ENCODE measurements at places on chromosomes 5 and 9.

DNA sequence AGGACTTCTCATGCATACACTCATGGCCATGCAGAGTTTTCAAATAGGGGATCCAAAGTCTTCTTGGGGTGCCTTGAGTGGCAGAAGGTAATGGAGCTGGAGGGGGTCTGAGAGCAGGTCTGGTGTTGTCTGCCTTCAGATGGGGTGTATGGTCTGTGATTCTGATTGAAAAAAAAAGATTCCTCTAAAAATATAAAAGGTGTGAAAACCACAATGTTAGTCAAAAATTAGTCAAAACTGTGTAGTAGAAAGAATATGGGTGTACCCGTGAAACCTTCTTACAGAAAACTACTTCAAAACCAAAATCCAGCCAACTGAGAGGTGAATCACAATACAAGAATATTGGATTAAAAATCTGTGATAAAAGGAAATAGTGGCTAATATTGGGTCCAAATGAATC lies 20.1 kb downstream of the DOCK2 start:
- no peak for DNase-seq

- DNase-seq, result no peak
Measured at GRCh38 chr5:135576075-135576599, 2.7 kb downstream of the CXCL14 start.

GRCh38 chr9:116635908-116636307 lies 51.2 kb upstream of the TRIM32 start:
- no peak for DNase-seq

GRCh38 chr9:35940458-35941407 lies 17.2 kb downstream of the OR2S2 start:
- DNase-seq, result no peak

- DNase-seq, result no peak
Measured at GRCh38 chr5:22319798-22320197, 533.3 kb downstream of the CDH12 start.

DNA sequence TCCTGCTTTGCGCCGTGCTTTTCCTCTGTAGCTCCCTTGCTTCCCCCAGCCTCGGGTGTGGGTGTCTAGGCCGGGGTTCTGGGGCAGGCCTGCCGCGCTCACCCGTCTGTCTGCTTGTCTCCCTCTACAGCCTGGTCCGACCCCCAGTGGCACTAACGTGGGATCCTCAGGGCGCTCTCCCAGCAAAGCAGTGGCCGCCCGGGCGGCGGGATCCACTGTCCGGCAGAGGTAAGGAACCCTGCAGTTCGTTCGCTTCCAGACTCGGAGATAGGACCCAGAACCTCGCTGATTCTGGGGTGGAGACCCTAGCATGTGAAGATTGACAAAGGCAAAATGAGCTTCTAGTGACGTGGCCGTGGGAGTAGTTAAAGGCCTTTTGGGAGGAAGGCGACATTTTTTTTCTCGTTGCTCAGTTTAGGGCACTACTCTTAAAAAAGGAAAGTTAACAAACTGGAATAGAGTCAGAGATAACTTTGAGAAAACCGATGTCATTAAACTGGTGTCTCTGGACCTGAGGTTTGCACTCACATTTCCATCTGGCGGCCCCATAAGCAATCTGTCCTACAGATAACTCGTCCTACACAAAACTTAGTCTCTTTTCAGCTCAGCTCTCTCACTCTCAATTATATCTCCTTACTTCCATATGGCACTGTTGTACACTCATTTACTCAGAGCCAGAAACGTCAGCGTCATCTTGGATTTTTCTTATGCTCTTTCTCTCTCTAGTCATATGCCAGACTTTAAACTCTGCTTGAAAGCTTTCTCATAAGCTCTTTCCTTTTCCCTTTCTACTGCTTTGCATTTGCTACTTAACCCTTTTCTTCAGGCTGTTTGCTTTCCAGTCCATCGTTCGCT lies 561 bp downstream of the SEC61B start:
- DNase-seq, result no peak

DNA sequence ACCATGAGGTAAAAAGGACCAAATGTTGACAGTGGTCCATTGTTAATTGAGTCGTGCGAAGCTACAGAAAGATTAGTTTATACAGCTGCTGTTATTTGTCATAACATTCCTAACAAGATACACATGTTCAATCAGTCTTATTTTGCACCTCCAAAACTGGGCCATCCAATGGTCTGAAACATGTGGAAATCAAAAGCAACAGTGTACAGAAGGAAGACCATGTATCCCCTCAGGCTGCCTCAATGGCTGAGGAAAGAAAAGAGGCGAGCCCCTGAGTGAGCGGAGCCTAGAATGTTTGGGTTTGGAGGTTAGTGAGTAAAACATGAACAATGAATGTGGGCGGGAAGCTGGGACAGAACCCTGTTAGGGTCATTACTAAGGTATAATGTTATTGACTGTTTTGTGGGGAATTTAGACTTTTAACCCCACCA lies 35.6 kb downstream of the NFIB start:
- DNase-seq, result no peak

DNA sequence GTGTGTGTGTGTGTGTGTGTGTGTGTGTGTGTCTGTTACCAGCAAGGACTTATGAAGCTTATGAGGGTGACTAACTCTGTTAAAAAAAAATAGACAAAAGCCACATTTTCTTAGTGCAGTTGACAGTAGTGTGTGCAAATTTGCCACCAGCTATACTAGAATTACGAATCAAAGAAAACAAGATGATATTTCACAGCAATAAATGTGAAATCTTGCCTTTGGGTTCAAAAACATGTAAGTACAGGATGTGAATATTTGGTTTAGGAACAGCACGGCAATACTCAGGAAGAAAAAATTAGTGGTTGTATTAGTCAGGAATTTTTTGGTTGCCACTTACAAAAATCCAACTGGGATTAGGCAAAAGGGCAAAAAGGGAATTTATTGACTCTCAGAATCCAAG lies 117.4 kb downstream of the NPR3 start:
- no peak for DNase-seq

DNA sequence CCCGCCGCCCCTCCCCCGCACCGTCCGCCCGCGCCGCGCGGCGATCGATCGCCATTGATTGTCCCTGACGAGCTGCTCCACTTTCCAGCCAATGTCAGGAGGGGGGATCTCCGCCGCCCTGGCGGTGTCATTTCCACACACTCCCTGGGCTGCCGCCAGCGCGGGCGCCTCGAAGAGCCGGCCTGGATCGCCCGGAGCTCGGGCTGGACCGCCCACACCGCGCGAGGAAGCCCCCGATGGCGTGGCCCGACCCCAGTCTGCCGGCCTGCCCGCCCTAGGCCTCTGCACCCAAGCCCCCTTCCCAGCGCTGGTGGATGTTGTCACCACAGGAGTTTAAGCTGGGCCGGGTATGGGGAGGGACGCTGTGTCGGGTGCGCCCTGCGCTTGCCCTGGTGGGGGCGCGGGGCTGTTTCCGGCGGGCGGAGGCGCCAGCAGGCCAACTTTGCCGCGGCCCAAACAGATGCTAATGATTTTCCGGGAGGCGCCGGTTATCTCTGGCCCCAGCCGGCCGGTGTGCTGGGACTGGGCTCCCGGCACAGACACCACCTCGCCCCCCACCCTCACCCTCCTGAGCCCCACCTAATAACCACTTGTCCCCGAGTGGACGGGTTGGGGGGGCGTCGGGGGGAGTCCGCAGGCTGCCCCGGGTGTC lies 10.6 kb upstream of the CXXC5 start:
- no peak for DNase-seq

DNA sequence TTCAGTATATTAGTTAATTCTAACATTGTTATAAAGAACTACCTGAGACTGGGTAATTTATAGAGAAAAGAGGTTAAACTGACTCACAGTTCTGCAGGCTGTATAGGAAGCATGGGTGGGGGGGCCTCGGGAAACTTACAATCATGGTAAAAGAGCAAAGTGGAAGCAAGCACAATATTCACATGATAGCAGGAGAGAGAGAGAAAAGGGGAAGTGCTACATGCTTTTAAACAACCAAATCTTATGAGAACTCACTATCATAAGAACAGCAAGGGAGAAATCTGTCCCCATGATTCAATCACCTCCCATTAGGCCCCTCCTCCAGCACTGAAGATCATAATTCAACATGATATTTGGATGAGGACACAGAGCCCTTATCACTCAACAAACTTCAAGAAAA lies 324.9 kb downstream of the ZNF608 start:
- no peak for DNase-seq

DNA sequence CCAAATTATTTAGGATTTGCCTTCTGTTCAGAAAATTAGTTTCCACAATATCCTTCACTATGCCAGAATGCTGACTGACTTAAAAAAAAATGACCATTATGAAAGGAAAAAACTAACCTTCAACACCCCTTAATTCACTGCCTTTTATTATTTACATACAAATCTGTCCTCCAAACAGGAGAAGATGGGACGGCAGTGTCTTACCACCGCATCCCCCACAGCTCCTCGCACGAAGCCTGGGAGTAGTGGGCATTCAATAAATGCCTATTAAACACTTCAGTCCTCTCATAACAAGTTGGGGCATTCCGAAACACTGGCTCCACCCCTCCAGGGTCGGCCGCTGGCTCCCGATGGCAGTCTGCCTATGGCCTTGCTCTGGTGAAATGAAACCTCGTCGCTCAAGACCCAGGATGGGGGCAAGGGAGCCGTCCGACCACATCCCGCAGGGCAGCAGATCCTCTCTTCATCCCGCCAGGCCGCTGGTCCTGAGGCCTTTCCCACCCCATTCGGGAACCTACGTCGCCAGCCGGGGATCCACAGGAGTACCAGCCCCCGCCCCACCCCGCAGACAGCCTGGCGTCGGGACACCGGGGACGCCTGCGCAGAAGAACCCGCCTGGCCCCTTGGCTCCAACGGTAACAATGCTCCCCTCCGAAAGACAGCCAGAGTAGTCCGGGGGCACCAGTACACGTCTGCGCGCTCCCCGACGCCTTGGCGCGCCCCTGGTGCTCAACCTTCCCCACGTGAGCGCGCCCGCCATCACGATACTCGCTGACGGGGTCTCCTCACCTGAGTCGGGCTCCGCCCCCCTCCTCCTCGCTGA lies 613 bp downstream of the ZBTB5 start:
- DNase-seq, result peak; percentile 19

GRCh38 chr5:51373880-51374523 lies 9.2 kb upstream of the ISL1 start:
- DNase-seq, result no peak

GRCh38 chr5:135667204-135667603 lies 88.4 kb upstream of the CXCL14 start:
- DNase-seq, result no peak

- DNase-seq, result no peak
Measured at GRCh38 chr5:124494540-124495116, 251.8 kb downstream of the ZNF608 start.

DNA sequence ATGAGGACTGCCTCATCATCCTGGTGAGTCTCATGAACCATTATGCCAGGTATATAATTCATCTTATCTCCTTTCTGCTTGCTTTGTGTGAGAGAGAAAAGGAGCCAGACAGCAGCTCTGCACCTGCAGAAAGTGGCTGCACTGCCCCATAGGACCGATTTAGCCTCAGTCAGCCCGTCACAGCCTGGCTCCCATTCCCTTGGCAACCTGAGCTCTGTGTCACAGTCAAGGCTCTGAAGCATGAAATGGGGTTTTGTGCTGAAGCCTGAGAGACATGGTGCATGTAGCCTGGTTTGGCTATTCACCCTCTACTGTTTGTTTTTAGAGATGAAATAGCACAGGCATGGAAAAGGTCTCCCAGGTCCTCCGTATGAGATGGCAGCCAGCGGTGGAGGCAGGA lies 198.3 kb downstream of the KCTD16 start:
- no peak for DNase-seq

- DNase-seq, result no peak
Measured at GRCh38 chr9:109600142-109600541, 102.0 kb upstream of the PTPN3 start.

- DNase-seq, result no peak
Measured at GRCh38 chr9:136969774-136970173, 7.5 kb upstream of the PTGDS start.

- no peak for DNase-seq
Measured at GRCh38 chr9:132673355-132673754, 3.1 kb downstream of the GTF3C4 start.

DNA sequence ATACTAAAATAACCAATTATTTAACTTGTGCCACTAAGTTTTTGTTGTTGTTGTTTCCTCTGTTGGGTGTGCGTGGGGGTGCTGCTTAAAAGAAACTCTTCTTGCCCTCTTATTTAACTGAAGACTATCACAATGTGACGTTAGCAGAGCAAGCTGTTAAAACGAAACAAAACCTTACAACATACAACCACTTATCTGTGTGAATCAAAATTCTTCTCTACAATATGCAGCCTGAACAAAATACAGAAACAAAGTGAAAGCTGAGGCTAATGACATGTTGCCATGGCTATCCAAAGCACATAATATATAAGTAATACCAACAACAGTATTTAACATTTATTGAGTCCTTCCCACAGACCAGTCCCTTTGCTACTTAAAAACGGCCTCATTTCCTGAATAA lies 291.0 kb downstream of the FBXL17 start:
- DNase-seq, result no peak

- peak; percentile 44 for DNase-seq
Measured at GRCh38 chr9:78121488-78121887, 89.9 kb upstream of the GNAQ start.
